Liver (tissue), 10 donors: ENCODE measurements at places on chromosomes 4 and X. TPM values are rescaled to one million over a fixed set of nuclear protein-coding genes. Genes with fewer than 3 reads are reported as not detected.

The NEIL3 gene
- 0.08 TPM for total RNA-seq

The ATP1B4 gene
- not detected for total RNA-seq

The CHRDL1 gene
- 0.19 TPM for total RNA-seq

The EIF2S3 gene
- total RNA-seq: 98.0 TPM

The SMIM9 gene
- 0.50 TPM for total RNA-seq

The ZXDA gene
- 1.9 TPM for total RNA-seq

The PTPN13 gene
- 3.2 TPM for total RNA-seq

The HEPH gene
- total RNA-seq: 2.5 TPM

The TGIF2LX gene
- not detected for total RNA-seq

The PABPC5 gene
- total RNA-seq: 0.14 TPM

The SAGE1 gene
- total RNA-seq: 0.05 TPM

The ARHGEF9 gene
- total RNA-seq: 6.9 TPM

The DMD gene
- 61.9 TPM for total RNA-seq

The ANKRD17 gene
- 25.5 TPM for total RNA-seq

The EDA2R gene
- total RNA-seq: not detected
